Mucosa of gallbladder (tissue), 1 donor: ENCODE measurements at places on chromosomes 7 and 10.

- peak; percentile 88 for DNase-seq
These were observed 875 bp upstream of the DDIT4 start for GRCh38 chr10:72272689-72273409.

- no peak for DNase-seq
These were observed 629.8 kb upstream of the ADARB2 start for GRCh38 chr10:2367083-2367482.

GRCh38 chr10:96673318-96674099, 46.8 kb downstream of the PIK3AP1 start:
- peak; percentile 78 for DNase-seq

DNA sequence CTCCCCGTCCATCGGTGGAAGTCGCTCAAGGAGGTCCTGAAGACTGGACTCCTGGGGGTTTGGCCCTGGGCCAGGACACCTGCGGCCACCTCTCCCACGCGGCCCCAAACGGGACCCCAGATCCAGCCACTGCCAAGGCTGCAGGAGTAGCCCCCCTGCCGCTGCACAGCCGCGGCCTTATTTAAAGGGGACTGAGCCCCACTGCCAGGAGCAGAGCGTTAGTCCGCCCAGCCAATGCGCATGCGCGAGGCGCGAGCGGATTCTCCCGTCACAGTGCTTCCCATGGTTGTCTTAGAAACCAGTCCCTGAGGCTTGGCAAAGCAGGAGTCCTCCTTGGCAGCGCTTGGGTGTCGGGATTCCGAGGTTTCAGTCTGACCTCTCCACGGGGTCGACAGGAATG, 320.0 kb downstream of the ZNF716 start:
- DNase-seq = no peak

- DNase-seq = peak; percentile 8
These were observed at the start of gene CYP26A1 for GRCh38 chr10:93073539-93074146. Gene CYP26A1 (plus strand): TSS chr10:93073893. CDS start chr10:93073935, 42 bp downstream.

DNA sequence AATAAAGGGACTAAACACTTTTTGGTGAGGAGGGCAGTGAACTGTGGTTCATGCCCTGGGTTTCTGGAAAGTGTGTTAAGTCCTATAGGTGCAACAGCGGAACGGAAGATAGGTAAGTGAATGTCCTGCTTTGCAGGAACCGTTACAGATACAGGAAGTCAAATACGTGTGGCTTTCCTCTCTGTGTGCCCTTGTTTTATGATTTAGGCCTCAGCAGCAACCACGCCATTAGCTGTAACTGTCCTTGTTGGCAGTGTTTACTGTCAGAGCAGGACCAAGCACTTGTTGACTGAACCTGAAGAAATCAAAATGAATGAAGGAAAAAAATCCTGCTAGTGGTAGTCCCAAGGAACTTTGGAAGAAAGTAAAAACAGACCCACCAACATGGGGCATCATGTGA, 150.3 kb downstream of the PIP4K2A start:
- no peak for DNase-seq
